ENCODE measurements at places on chromosomes 6 and 20.
A peak's percentile ranks its signal among the peaks of the same experiment; 100 is the strongest.

DNA sequence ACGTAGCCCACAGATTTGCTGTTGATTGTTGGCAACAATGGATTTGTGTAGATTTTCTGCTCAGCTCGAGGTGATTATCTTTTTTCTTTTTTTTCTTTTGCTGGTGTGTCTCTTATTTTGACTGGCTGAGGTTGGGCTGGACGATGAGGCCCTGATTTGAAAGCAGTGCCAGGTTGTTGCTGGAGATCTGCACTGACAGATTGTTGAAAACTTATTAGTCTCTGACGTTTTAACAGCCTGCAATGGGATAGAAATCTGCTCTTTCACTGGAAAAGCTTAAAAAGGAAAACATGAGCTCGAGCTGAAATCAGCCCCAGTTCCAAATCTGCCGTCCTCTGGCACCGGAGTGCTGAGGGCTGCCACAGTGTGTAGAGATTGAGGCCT is 87.7 kb downstream of the PDE7B start:
- no peaks in the 10 kb centered on the region for H3K4me1 ChIP-seq
- H3K36me3 ChIP-seq = no peaks in the 10 kb centered on the region
- DNase-seq = no peak
- H3K27me3 ChIP-seq = no peaks in the 10 kb centered on the region
- peak overlapping the region; percentile 43 for H3K27ac ChIP-seq
- H3K4me3 ChIP-seq = no peak overlapping the region

GRCh38 chr6:154996016-154996590 is 988 bp downstream of the TIAM2 start:
- DNase-seq = no peak
- H3K4me1 ChIP-seq = no peaks in the 10 kb centered on the region
- no peaks in the 10 kb centered on the region for H3K27me3 ChIP-seq
- H3K4me3 ChIP-seq = peak overlapping the region; percentile 79

- H3K27me3 ChIP-seq = no peaks in the 10 kb centered on the region
- no peak overlapping the region for H3K27ac ChIP-seq
- no peak overlapping the region for H3K4me3 ChIP-seq
- no peaks in the 10 kb centered on the region for H3K36me3 ChIP-seq
- DNase-seq = peak; percentile 15
Measured at GRCh38 chr20:58583176-58583575, 67.9 kb upstream of the STX16 start.

DNA sequence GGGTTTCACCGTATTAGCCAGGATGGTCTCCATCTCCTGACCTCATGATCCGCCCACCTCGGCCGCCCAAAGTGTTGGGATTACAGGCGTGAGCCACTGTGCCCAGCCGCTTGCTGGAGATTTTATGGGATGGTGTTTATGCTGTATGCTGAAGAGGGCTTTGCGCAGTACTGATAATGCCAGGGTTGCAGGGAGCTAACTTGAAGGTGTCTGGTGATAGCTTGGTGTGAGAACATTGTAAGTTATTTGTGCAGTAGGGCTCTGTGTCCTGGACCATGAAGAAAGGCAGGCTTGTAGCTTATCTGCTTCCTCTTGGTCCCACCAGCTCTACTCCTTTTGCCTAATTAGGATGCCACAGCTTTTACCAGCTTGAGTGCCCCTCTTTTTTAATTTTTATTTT is 157.0 kb upstream of the DTNBP1 start:
- no peaks in the 10 kb centered on the region for H3K36me3 ChIP-seq
- H3K27ac ChIP-seq = no peak overlapping the region
- no peak overlapping the region for H3K4me3 ChIP-seq

DNA sequence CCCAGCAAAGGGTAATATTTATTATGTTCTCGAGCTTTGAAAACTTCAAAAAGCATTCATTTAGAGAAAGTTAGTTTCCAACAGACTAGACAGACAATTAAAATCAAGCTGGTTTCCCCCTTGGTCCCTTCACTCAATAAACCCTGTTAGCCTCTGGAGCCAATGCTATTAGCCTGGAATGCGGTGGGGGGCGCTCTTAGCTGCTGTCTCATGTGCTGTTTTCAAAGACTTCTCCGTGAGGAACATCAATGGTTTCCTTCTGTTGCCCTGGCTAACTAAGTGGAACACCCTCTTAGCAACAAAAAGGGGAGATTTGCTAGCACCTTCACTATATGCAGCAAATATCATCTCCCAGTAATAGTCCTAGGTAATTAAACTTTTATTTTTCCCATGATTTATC is 86.4 kb downstream of the LY86 start:
- H3K4me1 ChIP-seq = no peaks in the 10 kb centered on the region
- H3K27me3 ChIP-seq = no peaks in the 10 kb centered on the region
- H3K36me3 ChIP-seq = no peaks in the 10 kb centered on the region
- H3K4me3 ChIP-seq = no peak overlapping the region
- no peak overlapping the region for H3K27ac ChIP-seq

DNA sequence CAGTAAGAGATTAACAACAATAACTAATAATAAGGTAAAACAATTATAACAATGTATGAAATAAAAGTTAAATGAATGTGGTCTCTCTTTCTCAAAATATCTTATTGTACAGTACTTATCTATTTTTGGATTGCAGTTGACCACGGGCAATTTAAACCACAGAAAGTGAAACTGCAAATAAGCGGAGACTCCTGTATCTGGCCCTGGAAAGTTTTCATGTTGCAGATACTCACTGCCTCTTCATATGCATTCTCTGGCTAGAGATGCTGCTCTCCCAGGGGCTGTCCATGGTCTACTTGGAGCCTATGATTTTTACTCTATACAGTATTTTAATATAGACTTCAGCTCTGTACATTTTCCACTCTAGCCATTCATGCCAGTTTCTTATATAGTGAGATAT is 230.8 kb downstream of the FUT9 start:
- no peak for DNase-seq
- no peak overlapping the region for H3K27ac ChIP-seq
- H3K4me3 ChIP-seq = no peak overlapping the region

- H3K27me3 ChIP-seq = no peaks in the 10 kb centered on the region
- no peak overlapping the region for H3K4me3 ChIP-seq
- no peaks in the 10 kb centered on the region for H3K36me3 ChIP-seq
- DNase-seq = no peak
- H3K4me1 ChIP-seq = no peaks in the 10 kb centered on the region
Measured at GRCh38 chr6:67219346-67219745, 1415.7 kb upstream of the ADGRB3 start.

GRCh38 chr6:113416170-113416569 is 441.0 kb upstream of the MARCKS start:
- H3K36me3 ChIP-seq = no peaks in the 10 kb centered on the region
- H3K27ac ChIP-seq = no peak overlapping the region
- DNase-seq = no peak

GRCh38 chr6:66126358-66126757 is 419.3 kb upstream of the EYS start:
- no peak for DNase-seq
- no peaks in the 10 kb centered on the region for H3K36me3 ChIP-seq
- no peak overlapping the region for H3K27ac ChIP-seq
- no peaks in the 10 kb centered on the region for H3K4me1 ChIP-seq
- no peak overlapping the region for H3K4me3 ChIP-seq

GRCh38 chr20:41222296-41222695 is 85.0 kb downstream of the PLCG1 start:
- H3K27me3 ChIP-seq = no peaks in the 10 kb centered on the region
- no peak for DNase-seq
- no peak overlapping the region for H3K4me3 ChIP-seq
- peak overlapping the region; percentile 87 for H3K27ac ChIP-seq
- H3K4me1 ChIP-seq = peaks cover 3% of the 10 kb centered on the region

DNA sequence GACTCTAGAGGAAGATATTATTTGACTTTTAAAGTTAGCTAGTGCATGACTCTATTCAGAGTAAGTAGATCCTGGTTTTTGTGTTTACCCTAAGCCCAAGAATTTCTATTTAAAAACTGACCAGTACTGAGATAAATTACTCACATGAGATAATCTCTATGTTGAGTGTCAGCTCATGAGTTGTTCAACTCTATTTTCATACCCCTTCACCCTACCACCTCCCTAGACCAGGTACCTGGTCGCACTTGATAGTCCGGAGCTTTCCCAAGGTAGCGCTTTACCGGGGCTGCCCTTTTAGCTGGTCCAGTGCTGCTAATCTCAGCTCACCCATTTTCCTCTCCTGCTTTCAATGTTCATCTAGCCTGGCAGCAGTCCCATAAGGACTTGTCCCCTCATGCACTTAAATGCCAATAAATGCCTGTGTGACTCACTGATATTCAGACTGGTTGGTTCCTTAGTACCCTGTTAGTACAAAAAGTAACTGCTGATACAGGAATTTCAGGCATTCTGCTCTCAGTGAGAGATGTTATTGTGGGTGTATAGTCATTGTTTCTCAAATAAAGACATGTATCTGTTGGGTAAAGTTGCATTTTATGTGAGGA is 503.9 kb downstream of the ADGRB3 start:
- peak overlapping the region; percentile 3 for H3K27ac ChIP-seq
- no peak overlapping the region for H3K4me3 ChIP-seq
- no peaks in the 10 kb centered on the region for H3K27me3 ChIP-seq
- no peaks in the 10 kb centered on the region for H3K4me1 ChIP-seq

GRCh38 chr6:129029778-129030177 is 146.8 kb downstream of the LAMA2 start:
- no peak for DNase-seq
- no peaks in the 10 kb centered on the region for H3K4me1 ChIP-seq
- no peak overlapping the region for H3K27ac ChIP-seq
- no peak overlapping the region for H3K4me3 ChIP-seq
- no peaks in the 10 kb centered on the region for H3K36me3 ChIP-seq
- H3K27me3 ChIP-seq = no peaks in the 10 kb centered on the region

- DNase-seq = no peak
- no peaks in the 10 kb centered on the region for H3K36me3 ChIP-seq
- no peaks in the 10 kb centered on the region for H3K27me3 ChIP-seq
Measured at GRCh38 chr20:40565001-40565681, 123.9 kb downstream of the MAFB start.

- H3K27ac ChIP-seq = no peak overlapping the region
- no peaks in the 10 kb centered on the region for H3K36me3 ChIP-seq
- no peaks in the 10 kb centered on the region for H3K4me1 ChIP-seq
- no peak overlapping the region for H3K4me3 ChIP-seq
Measured at GRCh38 chr6:134732763-134733162, 217.1 kb downstream of the ALDH8A1 start.

DNA sequence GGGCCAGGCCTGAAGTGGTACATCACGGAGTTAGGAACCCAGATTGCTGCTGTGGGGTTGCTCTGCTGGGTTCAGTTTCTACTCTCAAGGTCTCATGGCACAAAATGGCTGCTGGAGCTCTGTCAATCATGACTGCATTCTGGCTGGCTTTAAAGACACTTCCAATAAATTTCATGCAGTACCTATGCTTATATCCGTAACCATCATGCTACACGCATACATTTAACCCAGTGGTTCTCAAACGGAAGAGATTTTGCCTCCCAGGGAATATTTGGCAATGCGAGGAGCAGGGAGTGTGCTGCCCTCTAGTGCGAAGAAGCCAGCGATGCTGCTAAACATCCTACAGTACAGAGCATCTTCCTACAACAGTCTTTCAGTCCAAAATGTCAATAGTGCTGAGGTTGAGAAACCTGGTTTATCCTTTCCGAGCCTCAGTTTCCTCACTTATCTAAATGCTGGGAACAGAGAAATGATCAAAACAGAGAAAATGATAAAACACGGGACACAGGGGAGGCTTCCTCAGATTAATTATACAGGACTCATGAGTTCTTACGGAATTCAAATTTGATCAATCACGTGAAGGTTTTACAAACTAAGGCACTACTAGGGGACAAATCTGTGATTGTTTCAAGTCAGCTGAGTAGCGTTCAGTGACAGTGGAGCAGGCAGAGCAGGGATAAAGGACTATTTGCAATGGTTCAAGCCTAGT is 9.6 kb upstream of the SLC2A10 start:
- H3K4me1 ChIP-seq = no peaks in the 10 kb centered on the region
- H3K27me3 ChIP-seq = no peaks in the 10 kb centered on the region
- DNase-seq = no peak
- no peak overlapping the region for H3K27ac ChIP-seq
- no peaks in the 10 kb centered on the region for H3K36me3 ChIP-seq

DNA sequence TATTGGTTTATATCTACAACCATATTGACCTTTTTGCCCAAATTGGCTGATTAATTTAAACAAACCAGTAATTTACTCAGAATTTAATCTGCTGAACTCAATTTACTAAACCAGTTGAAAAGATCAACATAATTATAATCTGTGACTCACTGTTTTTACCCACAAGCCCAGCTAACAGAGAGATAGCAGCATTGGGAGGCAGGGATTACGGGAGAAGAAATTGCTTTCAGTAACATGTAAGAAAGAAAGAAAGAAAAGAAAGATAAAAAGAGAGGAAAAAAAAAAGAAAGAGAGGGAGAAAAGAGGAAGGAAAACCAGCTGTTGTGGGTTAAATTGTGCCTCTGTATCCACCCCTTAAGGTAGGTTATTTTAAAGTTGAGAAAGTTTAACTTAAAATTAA is 13.3 kb upstream of the RHAG start:
- no peak overlapping the region for H3K27ac ChIP-seq
- H3K4me1 ChIP-seq = no peaks in the 10 kb centered on the region
- no peak overlapping the region for H3K4me3 ChIP-seq
- no peaks in the 10 kb centered on the region for H3K36me3 ChIP-seq

DNA sequence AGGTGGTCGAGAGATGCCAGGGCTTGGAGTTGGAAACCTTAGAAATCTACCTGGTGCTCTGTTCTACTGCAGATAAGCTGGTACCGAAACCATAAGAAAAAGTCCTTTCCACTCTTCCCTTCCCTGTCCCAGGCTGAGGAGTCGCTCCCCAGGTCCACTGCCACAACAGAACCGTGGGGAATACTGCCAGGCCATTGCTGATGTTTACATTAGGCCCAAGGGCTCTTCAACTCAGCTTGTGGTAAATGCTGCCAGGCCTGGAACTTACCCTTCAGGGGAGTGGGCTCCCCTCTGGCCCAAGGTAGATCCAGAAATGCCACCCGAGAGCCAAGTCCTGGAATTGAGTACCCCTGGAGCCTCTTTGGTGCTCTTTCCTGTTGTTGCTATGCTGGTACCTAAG is 388.4 kb downstream of the ESR1 start:
- H3K36me3 ChIP-seq = no peaks in the 10 kb centered on the region
- no peak for DNase-seq
- no peak overlapping the region for H3K27ac ChIP-seq

DNA sequence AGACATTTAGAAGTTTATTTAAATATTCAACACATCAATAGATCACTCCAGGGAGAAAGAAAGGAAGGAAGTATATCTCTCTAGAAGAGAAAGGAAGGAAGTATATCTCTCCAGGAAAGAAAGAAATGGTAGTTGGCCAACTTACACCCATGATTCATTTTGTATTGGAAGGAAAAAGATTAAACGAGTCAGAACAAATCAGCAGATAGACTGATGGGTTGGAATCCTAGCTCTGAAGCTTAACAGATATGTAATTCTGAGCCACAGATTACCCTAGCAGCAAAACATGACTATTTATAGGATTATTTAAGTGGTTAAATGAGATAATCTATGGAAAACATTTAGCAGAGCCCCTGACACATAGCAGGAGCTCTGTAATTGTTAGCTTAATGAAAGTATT is 27.1 kb downstream of the COL12A1 start:
- H3K27ac ChIP-seq = no peak overlapping the region
- DNase-seq = no peak
- no peaks in the 10 kb centered on the region for H3K27me3 ChIP-seq
- no peaks in the 10 kb centered on the region for H3K4me1 ChIP-seq

- H3K27ac ChIP-seq = no peak overlapping the region
- H3K4me1 ChIP-seq = no peaks in the 10 kb centered on the region
- H3K27me3 ChIP-seq = no peaks in the 10 kb centered on the region
- no peak for DNase-seq
Measured at GRCh38 chr20:3226093-3226492, 12.9 kb downstream of the SLC4A11 start.
